NCI-H226 (cell line): ENCODE measurements at places on chromosomes 1 and 21.

GRCh38 chr1:145806408-145806807 is 17.5 kb downstream of the RNF115 start:
- no peak for DNase-seq

DNA sequence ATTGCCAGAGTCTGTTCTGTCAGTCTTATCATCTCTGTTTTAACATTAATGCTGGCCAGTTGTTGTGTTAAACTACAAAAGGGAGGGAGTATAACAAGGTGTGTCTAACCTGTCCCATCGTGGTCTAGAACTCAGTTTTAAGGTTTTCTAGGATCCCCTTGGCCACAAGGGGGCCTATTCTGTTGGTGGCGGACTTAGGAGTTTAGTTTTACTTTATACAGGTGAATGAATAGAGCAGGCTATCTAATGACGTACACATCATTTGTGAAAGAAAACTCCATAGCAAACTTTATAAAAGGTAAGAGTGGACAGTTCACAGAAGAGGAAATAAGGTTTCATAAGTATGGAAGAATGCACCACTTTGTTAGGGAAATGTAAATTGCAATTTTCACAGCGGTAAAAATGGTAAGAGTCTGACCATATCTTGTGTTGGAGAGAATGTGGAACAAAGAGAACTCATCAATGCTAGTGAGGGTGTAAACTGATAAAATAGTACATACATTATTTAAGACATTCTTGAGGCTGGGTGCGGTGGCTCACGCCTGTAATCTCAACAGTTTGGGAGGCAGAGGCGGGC is 2.5 kb upstream of the ATF6 start:
- no peak for DNase-seq

DNA sequence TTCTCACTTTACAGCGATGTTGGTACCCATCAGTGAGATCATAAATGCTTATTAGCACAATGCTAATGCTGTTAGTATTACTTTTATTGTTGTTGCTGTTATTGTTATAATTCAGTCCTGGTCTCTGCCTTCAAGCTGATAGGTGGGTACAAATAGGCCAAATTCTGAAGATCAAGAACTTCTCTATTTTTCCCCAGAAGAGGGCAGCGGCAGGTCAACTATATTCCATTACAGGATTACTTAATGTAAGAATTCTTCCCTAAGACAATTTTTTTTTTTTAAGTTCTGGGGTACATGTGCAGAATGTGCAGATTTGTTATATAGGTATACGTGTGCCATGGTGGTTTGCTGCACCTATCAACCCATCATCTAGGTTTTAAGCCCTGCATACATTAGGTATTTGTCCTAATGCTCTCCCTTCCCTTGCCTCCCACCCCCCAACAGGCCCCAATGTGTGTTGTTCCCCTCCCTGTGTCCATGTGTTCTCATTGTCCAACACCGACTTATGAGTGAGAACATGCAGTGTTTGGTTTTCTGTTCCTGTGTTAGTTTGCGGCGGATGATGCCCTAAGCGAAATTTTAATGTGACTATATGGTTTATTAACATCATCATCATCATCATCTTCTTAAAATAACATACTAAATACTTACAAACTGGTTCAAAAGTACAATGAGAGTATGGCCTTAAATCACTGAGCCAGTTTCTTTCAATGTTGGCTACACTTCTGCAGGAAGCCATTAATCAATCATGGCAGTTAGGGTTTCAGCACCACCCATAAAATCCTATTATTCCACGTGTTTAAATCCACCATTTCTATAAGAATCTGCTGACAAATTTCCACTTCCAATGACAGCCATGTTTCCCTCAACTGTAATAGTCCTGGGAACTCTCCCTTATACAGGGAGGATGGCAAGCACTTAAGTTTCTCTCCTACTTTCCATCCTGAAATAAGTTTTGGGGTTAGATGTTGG is 19.2 kb downstream of the SLC19A2 start:
- DNase-seq: no peak

DNA sequence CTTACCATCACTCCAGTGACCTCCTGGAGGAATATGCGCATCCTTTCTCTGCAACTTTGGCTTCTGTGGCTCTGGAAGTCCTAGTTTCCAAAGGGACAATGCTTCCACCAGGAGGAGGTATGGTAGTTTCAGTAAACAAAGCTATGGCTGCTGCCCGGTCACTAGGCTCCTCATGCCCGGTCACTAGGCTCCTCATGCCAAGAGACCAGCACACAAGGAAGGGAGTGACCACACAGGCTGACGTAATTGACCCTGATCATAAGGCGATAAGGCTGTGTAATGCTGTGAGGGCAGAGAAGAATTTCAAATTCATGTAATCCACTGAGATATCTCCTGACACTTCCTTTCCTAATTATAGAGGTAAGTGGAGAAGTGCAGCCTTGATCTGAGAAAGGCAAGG is 102.9 kb downstream of the DTL start:
- DNase-seq: peak; percentile 3

GRCh38 chr21:26715878-26716506 is 129.2 kb downstream of the ADAMTS1 start:
- DNase-seq: peak; percentile 30

DNA sequence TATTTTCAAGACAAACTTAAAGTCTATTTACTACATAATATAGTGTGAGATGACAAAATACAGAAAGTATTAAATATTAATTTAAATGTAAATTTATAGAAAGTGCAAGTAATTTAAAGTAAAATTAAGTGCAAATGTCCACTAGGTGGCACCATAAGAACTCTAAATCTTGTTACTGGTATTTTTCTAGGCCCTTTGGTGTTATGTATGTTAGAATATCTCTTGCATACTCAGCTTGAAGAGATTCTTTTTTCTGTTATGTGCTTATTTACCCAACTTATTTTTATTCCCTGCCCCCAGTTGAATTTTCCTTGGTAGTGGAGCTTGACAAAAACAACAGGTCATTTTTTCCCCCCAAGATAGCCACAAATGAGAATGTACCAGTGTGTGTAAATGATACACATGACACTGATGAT is 71.5 kb downstream of the RPS6KC1 start:
- no peak for DNase-seq

- no peak for DNase-seq
These were observed 211.8 kb upstream of the PKN2 start for GRCh38 chr1:88472298-88472697.

GRCh38 chr1:59709333-59709732 is 105.4 kb upstream of the HOOK1 start:
- no peak for DNase-seq

DNA sequence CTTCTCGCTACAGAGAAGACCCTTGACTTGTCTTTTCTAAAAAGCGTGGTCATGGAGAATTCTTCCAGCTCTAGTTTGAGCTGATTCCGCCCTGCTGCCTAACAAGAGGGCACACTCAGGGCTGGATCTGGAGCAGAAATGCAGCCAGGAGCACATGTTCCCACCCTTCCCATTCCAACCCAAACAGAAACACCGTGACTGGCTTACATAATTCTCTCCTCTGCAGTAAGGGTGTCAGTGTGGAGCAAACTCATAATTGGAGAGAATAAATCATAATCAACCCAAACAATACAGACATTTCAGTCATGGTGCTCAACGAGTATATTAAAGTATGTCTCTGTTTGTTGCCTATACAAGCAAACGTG is 34.5 kb downstream of the CTNNBIP1 start:
- DNase-seq: no peak

DNA sequence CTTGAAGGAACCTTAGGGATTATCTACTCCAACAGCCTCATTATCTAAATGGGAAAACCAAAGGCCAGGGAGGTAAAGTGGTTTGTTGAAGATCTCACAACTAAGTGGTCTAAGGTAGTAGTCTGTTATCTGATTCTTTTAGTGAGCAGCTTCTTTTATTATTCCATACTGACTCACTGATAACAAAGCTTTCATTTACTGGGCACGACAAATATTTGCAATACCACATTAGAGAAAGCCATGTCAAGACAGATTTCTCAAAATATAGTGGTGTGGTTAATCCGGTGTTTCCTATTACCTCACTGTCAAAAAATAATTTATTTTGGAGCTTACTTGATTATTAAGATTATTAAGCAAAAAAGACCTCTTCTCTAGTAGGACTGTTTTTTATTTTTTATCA is 369.1 kb downstream of the S1PR1 start:
- DNase-seq: peak; percentile 41

DNA sequence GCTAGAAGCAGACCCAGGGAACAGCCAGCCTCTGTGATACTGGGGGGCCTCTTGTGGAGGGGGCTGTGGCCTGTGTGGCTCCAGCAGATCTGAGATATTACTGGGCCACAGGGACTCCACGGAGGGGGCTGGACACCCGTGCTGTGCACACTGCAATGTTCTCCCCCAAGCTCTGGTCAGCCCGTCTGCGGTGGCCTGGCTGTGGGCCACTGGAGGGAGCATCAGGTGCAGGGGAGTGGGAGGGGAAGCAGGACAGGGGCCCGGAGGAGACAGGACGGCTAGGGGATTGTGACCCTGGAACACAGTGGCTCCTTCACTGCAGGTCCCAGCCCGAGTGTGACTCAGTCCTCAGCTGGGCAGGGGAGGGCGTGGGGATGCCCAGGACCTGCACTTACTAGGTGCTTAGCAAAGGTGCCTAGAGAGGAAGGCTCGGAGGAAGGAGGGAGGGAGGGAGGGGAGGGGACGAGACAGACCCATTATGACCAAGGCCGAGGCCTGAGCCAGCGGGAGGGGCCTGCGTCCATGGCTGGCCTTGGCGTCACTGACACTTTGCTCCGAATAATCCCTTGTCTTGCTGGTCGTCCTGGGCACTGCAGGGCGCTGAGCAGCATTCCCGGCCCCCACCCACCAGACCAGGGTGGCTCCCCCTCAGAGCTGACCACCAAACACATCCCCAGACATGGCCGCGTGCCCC is 44.2 kb downstream of the PRDM16 start:
- DNase-seq: no peak

- peak; percentile 3 for DNase-seq
These were observed 165.3 kb downstream of the SLC35F3 start for GRCh38 chr1:234069760-234070159.

- DNase-seq: no peak
These were observed 14.3 kb downstream of the TRIM11 start for GRCh38 chr1:228392111-228392936.

GRCh38 chr1:90358448-90358847 is 358.7 kb downstream of the BARHL2 start:
- DNase-seq: no peak

DNA sequence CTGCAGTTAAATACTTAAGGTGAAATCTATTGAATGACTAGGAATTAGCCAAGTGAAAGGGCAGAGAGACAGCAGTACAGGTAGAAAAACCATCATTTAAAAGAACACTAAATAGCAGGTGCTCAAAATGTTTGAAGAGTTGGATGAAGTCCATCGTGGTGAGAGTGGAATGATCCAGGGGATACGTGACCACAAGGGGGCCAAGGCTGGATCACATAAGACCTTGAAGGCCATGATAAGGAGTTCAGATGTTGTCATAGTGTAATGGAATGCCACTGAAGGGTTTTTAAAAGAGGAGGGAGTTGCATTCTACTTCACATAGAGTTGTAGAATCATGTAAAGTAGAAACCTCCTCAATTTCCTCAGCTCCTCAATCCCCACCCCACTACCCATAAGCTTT is 34.8 kb upstream of the HOOK1 start:
- DNase-seq: peak; percentile 4

- DNase-seq: peak; percentile 25
These were observed 37.4 kb downstream of the RAB3B start for GRCh38 chr1:51953079-51953478.

DNA sequence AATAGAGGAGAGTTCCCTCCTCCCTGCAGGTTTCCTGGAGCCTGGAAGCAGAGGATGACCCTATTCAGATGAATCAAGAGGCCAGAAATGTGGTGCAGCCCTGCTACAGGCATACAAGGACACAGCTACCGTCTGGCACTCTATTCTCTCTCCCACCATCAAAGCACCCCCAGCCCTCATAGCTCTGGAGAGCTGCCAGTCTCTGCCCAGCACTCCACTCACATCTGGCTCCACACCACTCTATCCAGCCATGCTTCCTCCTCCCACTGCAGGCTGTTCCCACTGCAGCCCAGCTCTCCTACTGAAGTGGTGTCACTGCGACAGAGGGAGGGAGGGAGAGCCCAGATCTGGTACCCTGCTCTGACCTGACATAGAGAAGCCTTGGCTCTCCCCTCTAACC is 18.4 kb downstream of the SYT2 start:
- no peak for DNase-seq

- DNase-seq: peak; percentile 22
These were observed 169.3 kb downstream of the ST6GALNAC5 start for GRCh38 chr1:77036560-77036959.
